ENCODE measurements at places on chromosomes 3 and 15.

- no peak for DNase-seq
Observed at GRCh38 chr3:191139736-191140135, 59.3 kb upstream of the OSTN start.

GRCh38 chr3:26590919-26591484 is 31.6 kb upstream of the LRRC3B start:
- DNase-seq = no peak

- DNase-seq = no peak
Observed at GRCh38 chr3:176734146-176734545, 463.1 kb downstream of the TBL1XR1 start.

DNA sequence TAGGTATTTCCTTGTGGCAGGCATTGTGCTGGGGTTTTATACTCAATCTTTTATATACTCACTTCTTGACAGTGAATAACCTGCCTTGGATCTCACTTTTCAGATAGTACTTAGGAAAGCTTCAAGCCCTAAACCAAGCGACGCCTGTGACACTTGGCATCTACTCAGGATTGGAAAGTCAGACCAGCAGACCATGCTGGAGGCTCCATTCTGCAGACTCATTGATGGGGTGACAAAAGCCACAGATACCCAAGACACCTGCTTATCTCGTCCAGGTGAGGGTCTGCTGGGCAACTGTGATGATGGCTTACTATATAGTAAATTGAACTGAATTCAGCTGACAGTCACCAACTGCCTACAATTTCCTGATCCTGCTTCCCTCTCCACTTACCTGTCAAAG is 79.4 kb upstream of the MRPS22 start:
- DNase-seq = no peak

- no peak for DNase-seq
Observed at GRCh38 chr15:56128081-56128480, 115.6 kb downstream of the RFX7 start.

DNA sequence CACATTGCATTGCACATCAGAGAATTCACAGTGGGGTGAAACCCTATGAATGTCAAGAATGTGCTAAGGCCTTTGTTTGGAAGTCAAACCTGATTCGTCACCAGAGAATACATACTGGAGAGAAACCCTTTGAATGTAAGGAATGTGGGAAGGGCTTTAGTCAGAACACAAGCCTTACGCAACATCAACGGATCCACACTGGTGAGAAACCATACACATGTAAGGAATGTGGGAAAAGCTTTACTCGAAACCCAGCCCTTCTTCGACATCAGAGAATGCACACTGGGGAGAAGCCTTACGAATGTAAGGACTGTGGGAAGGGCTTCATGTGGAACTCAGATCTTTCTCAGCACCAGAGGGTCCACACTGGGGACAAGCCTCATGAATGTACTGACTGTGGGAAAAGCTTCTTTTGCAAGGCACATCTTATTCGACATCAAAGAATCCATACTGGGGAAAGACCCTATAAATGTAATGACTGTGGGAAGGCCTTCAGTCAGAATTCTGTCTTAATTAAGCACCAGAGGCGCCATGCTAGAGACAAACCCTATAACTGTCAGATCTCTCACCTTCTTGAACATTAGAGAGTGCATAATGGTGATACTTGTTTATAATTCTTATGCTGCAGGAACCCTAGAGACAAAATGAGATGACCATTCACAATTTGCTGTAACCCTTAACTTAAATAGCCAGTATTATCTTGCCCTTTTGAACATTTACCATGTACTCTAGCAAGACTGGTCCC is 9.0 kb downstream of the ZNF662 start:
- DNase-seq = no peak

- DNase-seq = no peak
Observed at GRCh38 chr3:135771760-135772159, 193.8 kb upstream of the PPP2R3A start.

- no peak for DNase-seq
Observed at GRCh38 chr15:51046799-51047449, 47.8 kb downstream of the TNFAIP8L3 start.

GRCh38 chr3:86934851-86935250 is 56.1 kb downstream of the VGLL3 start:
- DNase-seq = no peak

DNA sequence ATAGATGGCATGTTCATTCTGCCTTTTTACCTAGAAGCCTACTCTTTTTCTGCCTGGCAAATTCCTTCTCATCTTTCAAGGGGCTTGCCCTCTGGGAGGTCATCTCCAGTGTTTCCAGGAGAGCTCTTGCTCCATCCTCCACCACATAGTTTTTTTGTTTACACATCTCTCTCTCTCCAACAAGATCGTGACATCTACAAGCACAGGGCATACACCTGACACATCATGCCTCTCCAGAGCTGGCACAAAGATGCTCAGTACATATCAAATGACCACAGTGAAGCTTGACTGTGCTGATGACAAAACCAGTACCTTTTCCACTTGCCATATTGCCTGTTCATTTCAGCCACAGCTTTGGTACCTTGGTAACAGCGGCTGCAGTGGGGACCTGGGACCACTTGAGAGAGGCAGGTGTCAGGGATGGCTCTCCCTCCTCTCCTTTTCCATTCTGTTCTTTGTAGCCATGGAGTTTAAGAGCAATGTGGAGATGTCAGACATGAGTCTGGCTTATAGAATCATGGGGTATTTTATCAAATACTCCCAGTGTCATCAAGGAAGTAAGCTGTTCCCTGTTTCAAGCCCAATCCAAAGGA is 15.4 kb downstream of the ALPK3 start:
- DNase-seq = no peak

DNA sequence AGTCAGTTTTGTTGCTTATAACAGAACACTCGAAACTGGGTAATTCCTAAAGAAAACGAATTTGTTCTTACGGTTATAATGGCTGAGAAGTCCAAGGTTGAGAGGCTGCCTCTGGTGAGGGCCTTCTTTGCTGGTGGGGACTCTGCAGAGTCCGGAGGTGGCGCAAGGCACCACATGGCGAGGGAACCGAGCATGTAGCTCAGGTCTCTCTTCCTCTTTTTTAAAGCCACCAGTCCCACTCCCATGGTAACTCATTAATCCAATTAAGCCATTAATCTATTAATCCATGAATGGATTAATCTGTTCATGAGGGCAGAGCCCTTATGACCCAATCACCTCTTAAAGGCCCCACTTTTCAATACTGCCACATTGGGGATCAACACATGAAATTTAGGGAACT is 50.0 kb downstream of the ROPN1B start:
- DNase-seq = no peak

- no peak for DNase-seq
Observed at GRCh38 chr3:15976524-15976923, 178.7 kb upstream of the ANKRD28 start.

GRCh38 chr15:53762916-53763315 is 3.5 kb upstream of the WDR72 start:
- DNase-seq = no peak
